Colonic mucosa (tissue), 4 donors: ENCODE measurements at places on chromosomes 11 and 22. TPM values are rescaled to one million over a fixed set of nuclear protein-coding genes. Genes with fewer than 3 reads are reported as not detected.
A peak's percentile ranks its signal among the peaks of the same experiment; 100 is the strongest.

DNA sequence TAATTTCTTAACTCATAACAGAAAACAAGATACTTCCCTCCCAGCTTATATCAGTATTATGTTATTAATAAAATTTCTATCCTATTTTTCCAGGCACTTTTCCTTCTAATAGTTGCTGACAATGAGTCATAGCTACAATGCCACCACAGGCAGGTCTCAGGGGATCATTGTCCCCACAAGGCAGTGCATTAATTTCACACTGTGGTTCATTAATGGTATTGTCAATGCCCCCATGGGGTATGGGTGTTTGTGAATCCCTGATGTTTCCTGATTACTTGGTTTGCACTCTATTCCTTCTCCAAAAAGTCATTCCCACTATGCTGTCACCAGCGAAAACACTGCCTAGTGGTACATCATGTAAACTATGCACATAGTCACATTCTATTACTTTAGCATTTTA is 345.5 kb upstream of the CTSC start:
- no peaks in the 10 kb centered on the region for H3K27me3 ChIP-seq
- DNase-seq, result no peak
- no peaks in the 10 kb centered on the region for H3K36me3 ChIP-seq
- no peaks in the 10 kb centered on the region for H3K4me1 ChIP-seq
- no peak overlapping the region for H3K4me3 ChIP-seq

DNA sequence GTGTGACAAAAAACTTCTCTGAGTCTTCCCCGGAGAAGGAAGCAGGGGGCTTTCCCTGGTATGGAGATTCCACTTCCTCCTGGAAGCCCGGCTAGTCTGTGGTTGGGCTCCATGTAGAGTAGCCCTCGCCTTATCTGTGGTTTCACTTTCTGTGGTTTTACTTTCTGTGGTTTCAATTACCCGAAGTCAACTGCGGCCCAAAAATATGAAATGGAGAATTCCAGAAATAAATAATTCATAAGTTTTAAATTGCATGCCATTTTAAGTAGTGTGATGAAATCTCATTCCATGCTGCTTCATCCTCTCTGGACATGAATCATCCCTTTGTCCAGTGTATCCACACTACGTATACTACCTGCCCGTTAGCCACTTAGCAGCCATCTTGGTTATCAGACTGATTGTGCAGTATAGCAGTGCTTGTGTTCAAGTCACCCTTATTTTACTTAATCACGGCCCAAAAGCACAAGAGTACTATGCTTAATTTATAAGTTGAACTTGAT is 275.0 kb upstream of the SESN3 start:
- no peak overlapping the region for H3K27ac ChIP-seq
- H3K4me1 ChIP-seq, result no peaks in the 10 kb centered on the region
- no peaks in the 10 kb centered on the region for H3K27me3 ChIP-seq
- DNase-seq, result no peak

GRCh38 chr22:43783777-43784176 is 28.3 kb downstream of the EFCAB6 start:
- no peaks in the 10 kb centered on the region for H3K27me3 ChIP-seq
- no peaks in the 10 kb centered on the region for H3K4me1 ChIP-seq
- no peak for DNase-seq
- H3K36me3 ChIP-seq, result no peaks in the 10 kb centered on the region
- no peak overlapping the region for H3K4me3 ChIP-seq

DNA sequence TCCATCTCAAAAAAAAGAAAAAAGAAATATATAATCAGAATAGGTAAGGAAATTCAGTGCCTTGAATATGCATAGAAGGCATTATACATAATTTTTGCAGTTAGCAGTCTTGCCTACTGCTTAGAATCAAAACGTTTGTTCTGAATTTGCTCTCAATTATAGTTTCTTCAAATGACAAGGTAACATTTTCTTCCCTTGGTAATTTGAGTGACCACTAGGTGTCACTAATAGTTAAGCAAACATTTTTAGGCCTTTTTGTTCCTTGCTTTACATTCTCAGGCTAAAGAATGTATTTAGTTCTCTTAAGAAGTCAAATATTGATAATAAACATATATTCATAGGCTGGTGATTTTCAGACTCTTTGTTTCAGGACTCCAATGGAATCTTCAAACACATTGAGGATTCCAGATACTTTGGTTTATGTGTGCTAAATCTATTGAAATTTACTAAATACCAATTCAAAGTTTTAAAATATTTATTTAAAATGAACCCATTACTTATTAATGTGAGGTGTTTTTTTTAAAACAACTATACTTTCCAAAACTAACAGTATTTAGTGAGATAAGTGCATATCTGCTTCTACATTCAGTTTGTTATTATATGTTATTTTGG is 55.0 kb upstream of the DEPDC7 start:
- H3K4me1 ChIP-seq, result no peaks in the 10 kb centered on the region
- H3K27ac ChIP-seq, result no peak overlapping the region
- H3K4me3 ChIP-seq, result no peak overlapping the region
- DNase-seq, result no peak
- H3K36me3 ChIP-seq, result no peaks in the 10 kb centered on the region
- no peaks in the 10 kb centered on the region for H3K27me3 ChIP-seq

- no peaks in the 10 kb centered on the region for H3K4me1 ChIP-seq
- H3K4me3 ChIP-seq, result peak overlapping the region; percentile 72
- H3K27me3 ChIP-seq, result no peaks in the 10 kb centered on the region
- no peak for DNase-seq
Observed at GRCh38 chr11:43681401-43681942, 934 bp downstream of the HSD17B12 start.

DNA sequence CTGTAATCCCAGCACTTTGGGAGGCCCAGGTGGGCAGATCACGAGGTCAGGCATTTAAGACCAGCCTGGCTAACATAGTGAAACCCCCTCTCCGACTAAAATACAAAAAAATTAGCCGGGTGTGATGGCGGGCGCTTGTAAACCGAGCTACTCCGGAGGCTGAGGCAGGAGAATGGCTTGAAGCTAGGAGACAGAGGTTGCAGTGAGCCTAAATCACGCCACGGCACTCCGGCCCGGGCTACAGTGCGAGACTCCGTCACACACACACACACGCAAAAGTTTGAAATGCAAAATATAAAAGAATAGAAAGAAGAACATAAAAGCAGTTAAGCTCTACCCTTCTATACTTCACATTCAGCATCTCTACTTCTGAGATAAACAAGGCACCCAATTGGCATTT is 1165.9 kb upstream of the CNTN5 start:
- no peak overlapping the region for H3K4me3 ChIP-seq
- H3K4me1 ChIP-seq, result no peaks in the 10 kb centered on the region
- no peaks in the 10 kb centered on the region for H3K27me3 ChIP-seq
- H3K27ac ChIP-seq, result no peak overlapping the region
- DNase-seq, result no peak

DNA sequence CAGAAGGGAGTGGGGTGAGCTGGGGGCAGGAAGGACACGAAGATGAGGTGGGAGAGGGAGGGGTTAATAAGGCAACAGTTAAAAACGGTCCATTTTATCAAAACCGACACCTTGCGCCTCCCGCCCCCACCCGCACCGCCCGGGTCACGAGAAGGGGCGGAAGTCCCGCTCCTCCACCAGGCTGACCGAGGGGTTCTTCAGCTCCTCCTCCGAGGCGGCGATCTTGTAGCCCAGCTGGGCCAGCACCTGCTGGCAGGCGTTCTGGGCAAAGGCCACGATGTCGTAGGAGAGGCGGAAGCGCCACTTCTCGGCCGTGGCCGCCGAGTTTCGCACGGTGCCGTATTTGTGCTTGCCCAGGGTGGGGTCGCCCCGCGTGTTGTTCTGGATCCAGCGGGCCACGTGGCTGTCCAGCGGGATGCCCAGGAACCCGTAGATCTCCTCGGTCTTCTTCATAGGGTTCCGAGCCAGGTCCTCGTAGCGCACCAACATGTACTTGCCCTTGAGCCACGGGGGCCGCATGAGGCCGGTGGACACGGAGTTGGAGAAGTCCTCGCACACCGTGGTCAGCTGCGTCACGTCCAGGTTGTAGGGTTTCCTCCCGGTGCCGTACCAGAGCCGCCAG is 15.8 kb downstream of the CHST1 start:
- no peaks in the 10 kb centered on the region for H3K4me1 ChIP-seq
- H3K27me3 ChIP-seq, result no peaks in the 10 kb centered on the region
- H3K36me3 ChIP-seq, result no peaks in the 10 kb centered on the region
- H3K27ac ChIP-seq, result no peak overlapping the region

DNA sequence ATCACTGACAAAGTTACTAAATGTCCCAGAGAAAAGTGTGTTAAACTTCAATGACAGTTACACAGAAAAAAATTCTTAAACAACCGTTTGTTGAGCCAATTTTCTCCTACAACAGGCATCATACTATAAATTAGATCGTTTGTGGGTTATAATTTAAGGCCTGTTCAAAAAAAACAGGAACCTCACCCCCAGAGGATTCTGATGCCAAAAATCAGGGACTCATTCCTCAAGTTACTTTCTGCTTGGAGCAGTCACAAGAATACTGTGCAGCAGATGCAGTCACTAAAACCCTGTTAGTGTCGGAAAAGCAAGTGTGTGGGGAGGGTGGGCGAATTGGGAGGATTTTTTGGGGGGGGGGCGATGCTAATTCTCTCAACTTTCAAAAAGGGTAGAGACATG is 657 bp downstream of the CWC15 start:
- H3K36me3 ChIP-seq, result peaks cover 19% of the 10 kb centered on the region
- peak overlapping the region; percentile 90 for H3K4me3 ChIP-seq
- H3K27ac ChIP-seq, result no peak overlapping the region
- H3K4me1 ChIP-seq, result peaks cover 9% of the 10 kb centered on the region

GRCh38 chr11:10164621-10165020 is 129.4 kb downstream of the SBF2 start:
- H3K4me3 ChIP-seq, result no peak overlapping the region
- no peaks in the 10 kb centered on the region for H3K4me1 ChIP-seq
- H3K36me3 ChIP-seq, result no peaks in the 10 kb centered on the region
- H3K27ac ChIP-seq, result no peak overlapping the region
- DNase-seq, result no peak
- H3K27me3 ChIP-seq, result no peaks in the 10 kb centered on the region

DNA sequence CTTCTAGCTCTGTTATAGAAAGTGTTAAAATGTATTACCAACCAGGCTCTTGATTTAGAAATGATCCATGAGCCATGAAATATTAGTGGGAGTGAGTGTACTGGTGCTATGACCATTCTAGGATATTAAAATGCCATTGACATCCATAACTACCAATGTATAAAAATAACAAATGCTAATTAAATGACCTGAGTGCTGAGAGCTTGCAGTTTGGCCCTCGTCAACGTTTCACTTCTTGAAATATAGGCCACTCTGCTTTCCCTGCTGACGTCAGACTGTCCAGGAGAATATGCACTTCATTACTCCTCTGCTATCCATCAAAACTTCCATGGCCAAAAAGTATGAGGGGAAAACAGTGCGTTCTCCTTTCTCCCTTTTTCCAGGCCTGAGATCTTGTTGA is 563.1 kb downstream of the METTL15 start:
- no peaks in the 10 kb centered on the region for H3K36me3 ChIP-seq
- no peaks in the 10 kb centered on the region for H3K4me1 ChIP-seq
- H3K27me3 ChIP-seq, result no peaks in the 10 kb centered on the region
- H3K4me3 ChIP-seq, result no peak overlapping the region

GRCh38 chr11:72140661-72141060 is 5.1 kb downstream of the FOLR3 start:
- H3K4me1 ChIP-seq, result no peaks in the 10 kb centered on the region
- H3K27me3 ChIP-seq, result no peaks in the 10 kb centered on the region
- no peak overlapping the region for H3K4me3 ChIP-seq
- DNase-seq, result no peak

- H3K27ac ChIP-seq, result peak overlapping the region; percentile 77
- no peaks in the 10 kb centered on the region for H3K36me3 ChIP-seq
- H3K4me1 ChIP-seq, result peaks cover 3% of the 10 kb centered on the region
- no peaks in the 10 kb centered on the region for H3K27me3 ChIP-seq
- H3K4me3 ChIP-seq, result no peak overlapping the region
Observed at GRCh38 chr11:67543585-67543984, 20.3 kb upstream of the CABP2 start.

- H3K4me3 ChIP-seq, result no peak overlapping the region
- no peaks in the 10 kb centered on the region for H3K4me1 ChIP-seq
- H3K27me3 ChIP-seq, result no peaks in the 10 kb centered on the region
- DNase-seq, result no peak
Observed at GRCh38 chr11:45400591-45400990, 114.5 kb upstream of the SYT13 start.

GRCh38 chr11:27914080-27914479 is 193.9 kb downstream of the KIF18A start:
- no peak overlapping the region for H3K4me3 ChIP-seq
- H3K4me1 ChIP-seq, result no peaks in the 10 kb centered on the region
- H3K36me3 ChIP-seq, result no peaks in the 10 kb centered on the region
- DNase-seq, result no peak
- H3K27ac ChIP-seq, result no peak overlapping the region

- H3K36me3 ChIP-seq, result peaks cover 4% of the 10 kb centered on the region
- no peak overlapping the region for H3K27ac ChIP-seq
- no peak for DNase-seq
- no peaks in the 10 kb centered on the region for H3K27me3 ChIP-seq
Observed at GRCh38 chr22:21444701-21445436, 22.3 kb upstream of the TMEM191C start.

DNA sequence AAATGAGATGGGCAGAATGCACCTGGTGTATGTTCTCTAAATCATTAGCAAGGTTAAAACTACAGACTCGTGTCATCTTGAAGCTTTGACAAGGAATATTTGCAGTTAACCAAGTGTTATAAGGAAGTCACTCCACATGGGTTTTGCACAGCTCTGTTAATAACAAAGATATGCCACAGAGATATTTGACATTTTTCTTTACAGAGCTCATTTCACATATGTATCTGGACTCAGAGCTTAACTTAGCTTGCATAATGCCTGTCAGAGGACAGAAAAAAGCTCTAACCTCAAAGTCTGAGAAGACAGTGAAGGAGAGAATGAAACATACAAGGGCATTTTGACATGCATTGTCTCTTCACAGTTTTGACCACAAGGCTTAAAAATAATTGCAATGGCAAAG is 105.5 kb downstream of the C11orf87 start:
- no peaks in the 10 kb centered on the region for H3K27me3 ChIP-seq
- H3K36me3 ChIP-seq, result no peaks in the 10 kb centered on the region

DNA sequence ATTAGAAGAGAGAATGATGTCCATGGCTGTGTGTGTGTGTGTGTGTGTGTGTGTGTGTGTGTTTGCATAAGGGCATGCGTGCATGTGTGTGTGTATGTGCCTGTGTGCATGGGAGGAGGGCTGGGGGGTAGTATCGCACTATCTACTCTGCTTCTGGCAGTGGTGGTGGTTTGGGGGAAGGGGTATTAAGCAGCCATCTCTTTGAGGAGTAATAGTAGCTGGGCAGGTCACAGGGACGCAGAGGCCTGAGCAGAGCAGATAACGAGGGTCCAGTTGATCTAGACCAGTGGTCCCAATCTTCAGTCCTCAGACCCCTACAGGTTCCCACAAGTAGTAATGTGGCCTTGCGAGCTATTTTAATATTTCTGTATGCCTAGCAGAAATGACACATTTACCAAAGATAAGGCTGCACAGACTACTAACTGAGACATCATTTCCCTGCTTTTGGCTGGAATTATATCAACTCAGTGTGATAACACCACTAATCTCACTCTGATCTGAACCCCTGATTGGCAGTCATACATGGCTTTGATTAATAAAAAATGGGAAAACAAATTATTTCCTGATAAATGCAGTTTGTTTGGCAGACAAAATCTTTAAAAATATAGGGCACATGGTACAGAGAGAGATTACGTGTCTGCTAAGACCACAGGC is 354.3 kb downstream of the BUD13 start:
- no peaks in the 10 kb centered on the region for H3K4me1 ChIP-seq
- no peaks in the 10 kb centered on the region for H3K36me3 ChIP-seq
- H3K27me3 ChIP-seq, result no peaks in the 10 kb centered on the region

The C11orf91 gene
- not detected for total RNA-seq

The CNTF gene
- total RNA-seq, result 2.1 TPM

The BACE1 gene
- total RNA-seq, result 11.5 TPM

The SLC22A12 gene
- not detected for total RNA-seq

The VSIG10L2 gene
- not detected for total RNA-seq

The OR52H1 gene
- total RNA-seq, result not detected

The GAL3ST1 gene
- 13.4 TPM for total RNA-seq
